Activated naive CD4-positive, alpha-beta T cell treated with anti-CD3 and anti-CD28 coated beads, Interleukin-2, amount 50 U/mL, for 72 hours (primary cell): ENCODE measurements at places on chromosomes 11 and 22.

GRCh38 chr11:73570415-73571114, 27.3 kb downstream of the FAM168A start:
- no peak for DNase-seq

GRCh38 chr22:43152357-43153071, 1.2 kb downstream of the TSPO start:
- DNase-seq = peak; percentile 60

DNA sequence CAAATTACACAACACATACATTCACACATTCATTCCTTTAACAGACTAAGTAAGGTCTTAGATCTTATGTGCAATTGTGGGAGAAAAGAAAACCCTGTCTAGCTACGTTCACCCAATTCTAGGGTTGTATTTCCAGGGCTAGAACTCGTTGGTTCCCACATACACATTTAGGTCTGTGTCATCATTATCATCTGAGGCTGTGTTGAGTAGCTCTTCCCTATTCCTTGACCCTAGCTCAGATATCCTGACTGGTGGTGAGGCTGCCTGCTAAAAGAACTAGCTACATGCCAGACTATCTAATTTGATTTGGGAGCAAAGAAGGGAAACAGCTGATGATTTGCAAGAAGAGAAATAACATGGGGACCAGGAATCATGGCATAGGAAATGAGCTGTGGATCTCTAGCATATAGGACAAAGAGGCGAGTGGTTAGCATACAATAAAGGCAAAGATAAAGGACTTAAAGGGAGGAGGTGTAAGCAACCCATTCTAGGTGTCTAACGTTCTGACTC, 27.5 kb upstream of the OR10G7 start:
- DNase-seq = no peak

DNA sequence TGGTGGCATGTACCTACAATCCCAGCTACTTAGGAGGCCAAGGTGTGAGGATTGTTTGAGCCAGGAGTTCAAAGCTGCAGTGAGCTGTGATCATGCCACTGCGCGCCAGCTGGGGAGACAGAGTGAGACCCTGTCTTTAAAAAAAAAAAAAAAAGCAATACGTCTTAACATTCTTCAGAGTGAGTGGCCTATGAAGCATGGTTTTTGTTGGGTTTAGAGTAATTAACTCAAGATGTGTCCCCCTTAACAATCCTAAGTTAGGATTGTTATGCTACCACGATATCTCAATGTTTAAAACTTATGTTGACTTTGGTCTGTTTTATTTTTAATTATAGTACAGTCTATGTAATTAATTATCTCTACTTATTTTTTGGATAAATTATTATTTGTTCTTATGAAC, 156.1 kb downstream of the HIPK3 start:
- no peak for DNase-seq

DNA sequence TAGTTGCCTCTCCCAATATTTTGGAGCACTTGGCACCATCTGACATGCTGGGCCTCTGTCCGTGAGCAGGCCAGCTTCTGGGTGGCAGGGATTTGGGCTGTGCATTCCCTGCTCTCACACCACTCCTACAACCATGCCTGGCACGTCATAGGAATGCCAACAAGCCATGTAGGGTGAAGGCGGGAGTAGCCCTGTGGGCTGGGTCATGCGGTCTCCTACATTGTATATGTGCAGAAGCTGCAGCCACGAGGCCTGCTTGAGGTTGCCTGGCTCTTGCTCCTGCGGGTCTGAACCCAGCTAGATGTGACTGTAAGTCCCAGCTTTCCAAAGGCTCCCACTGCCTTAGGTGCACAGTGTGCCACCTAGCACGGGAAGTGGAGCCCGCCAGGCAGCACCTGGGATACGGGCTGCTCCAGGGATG, 14.5 kb downstream of the MYEOV start:
- DNase-seq = peak; percentile 45

- no peak for DNase-seq
These were observed 4.2 kb upstream of the ME3 start for GRCh38 chr11:86676533-86677154.

GRCh38 chr11:2800655-2801531, 84.7 kb downstream of the CDKN1C start:
- no peak for DNase-seq

GRCh38 chr11:35605706-35606105, 12.6 kb upstream of the FJX1 start:
- DNase-seq = no peak

- no peak for DNase-seq
These were observed 49.9 kb downstream of the ZBTB16 start for GRCh38 chr11:114109206-114110090.

- DNase-seq = no peak
These were observed 1.5 kb downstream of the SIDT2 start for GRCh38 chr11:117180020-117180419.

DNA sequence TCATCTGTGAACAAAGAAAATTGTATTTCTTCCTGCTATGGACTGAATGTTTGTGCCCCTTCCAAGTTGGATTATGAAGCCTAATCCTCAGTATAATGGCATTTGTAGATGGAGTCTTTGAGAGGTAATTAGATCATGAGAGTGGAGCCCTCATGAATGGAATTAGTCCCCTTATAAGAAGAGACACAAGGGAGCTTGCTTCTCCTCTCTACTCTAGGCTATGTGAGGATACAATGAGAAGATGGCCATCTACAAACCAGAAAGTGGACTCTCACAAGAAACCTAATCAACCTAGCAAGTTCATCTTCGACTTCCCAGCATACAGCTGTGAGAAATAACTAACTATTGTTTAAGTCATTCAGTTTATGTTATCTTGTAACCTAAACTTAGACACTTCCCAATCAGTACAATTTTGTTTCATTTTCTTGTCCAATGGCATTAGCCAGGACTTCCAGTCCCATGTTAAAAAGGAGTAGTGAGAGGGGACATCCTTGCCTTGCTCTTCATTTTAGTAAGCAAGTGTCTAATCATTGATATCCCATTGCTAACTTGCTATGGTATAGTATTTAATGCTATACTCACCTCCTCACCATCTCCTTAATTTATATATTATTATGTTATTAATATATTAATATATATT, 45.7 kb downstream of the PDGFD start:
- no peak for DNase-seq

DNA sequence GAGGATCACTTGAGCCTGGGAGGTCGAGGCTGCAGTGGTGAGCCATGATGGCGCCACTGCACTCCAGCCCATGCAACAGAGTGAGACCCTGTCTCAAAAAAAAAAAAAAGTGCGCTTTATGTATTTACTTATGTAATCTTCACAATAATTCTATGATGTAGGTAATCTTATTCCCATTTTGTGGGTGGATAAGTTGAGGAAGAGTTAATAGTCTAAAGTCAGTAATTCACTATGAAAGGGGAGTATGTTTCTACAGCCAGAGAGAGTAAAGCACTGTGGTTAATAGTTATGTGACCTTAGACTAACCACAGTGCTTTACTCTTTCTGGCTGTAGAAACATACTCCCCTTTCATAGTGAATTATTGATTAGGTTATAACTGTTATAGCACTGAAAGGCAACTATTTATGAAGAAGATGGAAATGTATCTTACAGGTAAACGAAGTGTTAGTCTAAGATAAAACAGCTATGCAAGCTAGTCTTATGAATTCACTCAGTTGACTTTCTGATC, 11.9 kb downstream of the CTR9 start:
- no peak for DNase-seq

- no peak for DNase-seq
These were observed 116.2 kb downstream of the NCAM1 start for GRCh38 chr11:113077379-113077778.

DNA sequence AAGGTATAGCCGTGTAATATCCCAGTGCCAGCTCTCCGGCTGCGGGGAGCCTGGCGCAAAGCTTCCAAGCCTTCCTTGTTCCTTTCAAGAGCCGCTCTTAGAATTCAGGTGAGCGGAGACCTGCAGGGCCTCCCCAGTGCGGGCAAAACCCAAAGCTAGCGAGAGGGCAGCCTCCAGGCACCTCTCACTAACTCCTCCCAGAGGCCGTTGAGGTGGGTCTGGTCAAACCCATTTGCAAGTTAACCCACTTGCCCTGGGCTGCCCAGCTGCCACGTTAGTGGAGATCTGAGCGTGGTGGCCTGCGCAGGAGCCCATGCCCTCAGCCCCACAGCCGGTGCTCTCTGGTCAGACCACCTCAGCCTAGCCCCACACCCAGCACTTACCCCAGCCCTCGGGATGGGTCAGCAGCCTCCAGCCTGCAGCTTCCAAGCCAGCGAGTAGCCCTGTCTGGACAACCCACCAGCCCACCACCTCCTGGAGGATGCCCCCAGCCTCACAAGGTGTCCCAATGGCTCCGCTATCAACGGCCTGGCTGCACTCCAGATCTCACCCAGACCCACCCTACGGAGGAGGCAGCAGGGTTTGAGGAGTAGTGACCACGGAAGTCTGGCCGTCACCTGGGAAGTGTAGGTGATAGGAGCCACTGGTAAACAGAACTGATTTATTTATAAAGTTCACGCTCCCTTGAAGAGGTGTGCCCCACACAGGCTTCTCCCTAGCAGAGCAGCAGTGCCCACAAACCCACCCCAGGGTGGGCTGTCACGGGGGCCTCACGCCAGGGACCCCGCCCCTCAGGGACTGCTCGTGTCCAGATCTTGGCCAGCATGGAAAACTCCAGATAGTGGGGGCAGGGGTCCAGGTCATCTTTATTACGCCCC, 2.3 kb downstream of the ASCL2 start:
- no peak for DNase-seq

DNA sequence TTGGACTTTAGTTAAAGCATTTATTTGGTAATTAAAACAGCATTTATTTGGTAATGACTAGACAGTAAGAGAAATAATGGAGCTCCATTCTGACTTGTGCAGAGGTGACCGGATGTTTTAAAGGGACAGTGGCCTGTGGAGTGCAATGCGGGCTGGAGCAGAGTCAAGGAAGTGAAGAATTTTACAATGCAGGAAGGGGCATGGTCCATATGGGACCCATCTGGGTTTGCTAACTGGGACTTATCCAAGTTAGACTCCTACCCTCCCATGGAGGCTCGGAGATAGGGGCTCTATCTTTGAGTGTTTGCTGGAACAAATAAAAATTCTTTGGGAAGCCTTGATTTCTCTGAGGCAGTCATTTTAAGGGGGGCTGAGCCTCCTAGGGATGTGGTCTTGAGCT, 59.9 kb upstream of the MYO18B start:
- DNase-seq = no peak

DNA sequence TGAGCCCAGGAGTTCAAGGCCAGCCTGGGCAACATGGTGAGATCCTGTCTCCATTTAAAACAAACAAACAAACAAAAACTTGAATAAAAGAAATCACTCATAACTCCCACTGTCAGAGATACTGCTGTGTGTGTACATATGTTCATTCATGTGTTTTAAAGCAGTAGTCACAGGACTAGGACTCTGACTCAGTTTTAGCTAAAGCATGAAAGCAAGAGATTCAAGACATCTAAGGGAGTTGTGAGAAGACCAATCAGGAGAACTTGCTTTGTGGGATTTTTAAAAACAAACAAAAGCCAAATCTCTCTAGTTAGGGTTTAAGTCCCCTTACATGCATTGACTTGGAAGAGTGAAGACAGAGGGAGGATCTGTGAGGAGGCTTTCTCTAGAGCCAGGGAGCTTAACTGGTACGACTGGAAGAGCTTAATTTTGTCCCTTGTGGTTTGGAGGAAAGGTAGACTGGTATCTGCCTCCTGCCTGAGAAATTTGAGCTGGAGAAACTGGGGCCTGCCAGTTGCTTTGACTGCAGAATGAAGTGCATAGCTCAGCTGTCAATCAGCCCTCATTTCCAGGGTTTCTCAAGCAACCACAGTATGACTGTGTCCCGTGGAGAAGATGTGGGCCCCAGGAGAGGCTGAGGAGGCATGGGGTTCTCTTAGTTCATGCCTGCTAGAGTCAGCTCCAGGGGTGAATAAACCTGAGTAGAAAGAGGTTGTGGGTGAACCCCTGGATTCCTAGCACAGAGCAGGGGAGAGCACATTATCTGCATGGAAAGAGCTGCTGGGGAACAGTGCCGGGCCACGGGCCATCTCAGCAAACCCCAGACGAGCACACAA, 30.6 kb downstream of the EXPH5 start:
- DNase-seq = no peak

DNA sequence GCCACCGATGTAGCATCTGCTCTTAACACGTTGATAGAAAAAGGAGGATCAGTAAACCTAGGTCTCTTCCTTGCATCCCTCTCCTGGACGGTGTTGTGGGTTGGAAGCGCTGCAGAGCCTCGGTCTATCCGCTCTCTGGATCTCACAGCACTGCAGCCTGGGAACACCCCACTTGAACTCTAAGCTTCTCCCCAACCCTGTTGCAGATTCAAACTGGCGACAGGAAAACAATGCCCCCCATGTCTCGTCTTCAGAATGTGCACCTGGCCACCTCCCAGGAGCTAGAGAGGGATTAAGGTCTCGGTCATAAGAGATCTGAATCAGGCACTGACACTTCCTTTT, 454 bp downstream of the TMEM218 start:
- no peak for DNase-seq

- no peak for DNase-seq
These were observed 11.4 kb downstream of the FLI1 start for GRCh38 chr11:128705124-128705920.

- DNase-seq = no peak
These were observed 26.2 kb downstream of the FSHB start for GRCh38 chr11:30257058-30257457.

- DNase-seq = no peak
These were observed 12.9 kb downstream of the OR51L1 start for GRCh38 chr11:5007561-5007960.

- DNase-seq = no peak
These were observed 784 bp upstream of the SLC43A3 start for GRCh38 chr11:57427727-57428082.

- no peak for DNase-seq
These were observed 38.2 kb downstream of the CD6 start for GRCh38 chr11:61009392-61010275.

GRCh38 chr11:69860796-69861445, 41.7 kb upstream of the FGF3 start:
- DNase-seq = no peak

GRCh38 chr22:35637254-35637653, 11.0 kb upstream of the APOL6 start:
- no peak for DNase-seq

GRCh38 chr11:20021212-20021611, 139.1 kb downstream of the DBX1 start:
- DNase-seq = no peak

- DNase-seq = no peak
These were observed 10.9 kb upstream of the CPT1A start for GRCh38 chr11:68852628-68853027.

GRCh38 chr11:20559523-20560300, 39.7 kb upstream of the SLC6A5 start:
- no peak for DNase-seq

GRCh38 chr22:23203452-23204124, 23.3 kb downstream of the BCR start:
- no peak for DNase-seq

- no peak for DNase-seq
These were observed 39.4 kb downstream of the CEP57 start for GRCh38 chr11:95829580-95830259.

GRCh38 chr11:39174196-39174595, 2285.3 kb downstream of the LRRC4C start:
- DNase-seq = no peak
